ENCODE measurements at places on chromosomes 11 and 22.

GRCh38 chr11:128359515-128359914 is 227.8 kb downstream of the ETS1 start:
- DNase-seq, result no peak

DNA sequence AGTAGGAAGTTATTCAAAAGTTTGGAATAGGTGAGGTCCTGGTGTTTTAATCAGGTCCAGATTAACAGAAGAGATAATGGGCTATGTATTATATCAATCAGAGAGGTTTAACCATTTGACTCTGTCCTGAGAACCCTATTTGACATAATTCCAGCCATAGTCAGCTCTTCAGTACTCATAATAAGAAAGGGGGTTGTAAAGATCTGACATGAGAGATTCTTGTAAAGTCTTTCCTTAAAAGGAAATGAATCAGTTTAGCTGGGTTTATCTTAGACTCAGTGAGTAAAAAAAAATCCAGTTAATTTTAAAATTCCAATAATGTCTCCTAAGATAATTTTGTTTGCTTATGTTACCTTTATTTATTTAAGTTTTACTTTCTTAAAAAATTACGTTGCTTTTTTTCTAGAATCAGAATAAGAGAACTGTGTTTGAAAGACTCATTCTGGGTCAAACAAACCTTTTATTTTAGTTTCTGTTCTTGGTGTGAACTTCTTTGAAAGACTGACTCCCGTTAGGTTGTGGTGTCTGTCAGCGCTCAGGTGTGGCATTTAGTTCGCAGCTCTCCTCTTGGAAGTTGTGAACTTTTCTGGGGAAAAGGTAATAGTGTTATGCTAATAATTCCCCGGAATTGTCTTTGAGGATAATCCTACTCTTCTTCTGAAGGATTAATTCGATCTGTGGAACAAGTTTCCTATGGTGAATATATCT is 20.5 kb downstream of the NUCB2 start:
- DNase-seq, result no peak

GRCh38 chr11:62150887-62151736 is 27.3 kb downstream of the INCENP start:
- DNase-seq, result no peak

- DNase-seq, result no peak
Observed at GRCh38 chr11:134517621-134518293, 105.7 kb upstream of the B3GAT1 start.

GRCh38 chr11:109342261-109342660 is 79.7 kb upstream of the C11orf87 start:
- no peak for DNase-seq

GRCh38 chr11:3189886-3190583 is 24.9 kb upstream of the OSBPL5 start:
- no peak for DNase-seq

DNA sequence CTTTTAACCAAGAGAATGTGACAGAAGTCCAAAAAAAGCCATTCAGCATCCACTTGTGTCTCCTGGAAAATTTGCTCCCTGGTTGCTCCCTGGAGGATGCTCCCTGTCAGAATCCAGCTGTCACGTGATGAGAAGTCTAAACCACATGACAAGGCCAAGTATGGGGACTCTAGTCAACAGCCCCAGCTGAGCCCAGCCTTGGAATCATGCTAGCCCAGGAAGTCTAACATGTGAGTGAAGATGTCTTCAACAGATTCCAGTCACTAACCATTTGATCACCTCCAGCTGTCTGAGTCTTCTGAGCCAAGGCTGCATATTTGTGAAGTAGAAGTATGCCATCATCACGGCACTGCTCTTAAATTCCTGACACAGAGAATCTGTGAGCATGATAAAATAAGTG is 4.2 kb downstream of the OR56B4 start:
- DNase-seq, result no peak

DNA sequence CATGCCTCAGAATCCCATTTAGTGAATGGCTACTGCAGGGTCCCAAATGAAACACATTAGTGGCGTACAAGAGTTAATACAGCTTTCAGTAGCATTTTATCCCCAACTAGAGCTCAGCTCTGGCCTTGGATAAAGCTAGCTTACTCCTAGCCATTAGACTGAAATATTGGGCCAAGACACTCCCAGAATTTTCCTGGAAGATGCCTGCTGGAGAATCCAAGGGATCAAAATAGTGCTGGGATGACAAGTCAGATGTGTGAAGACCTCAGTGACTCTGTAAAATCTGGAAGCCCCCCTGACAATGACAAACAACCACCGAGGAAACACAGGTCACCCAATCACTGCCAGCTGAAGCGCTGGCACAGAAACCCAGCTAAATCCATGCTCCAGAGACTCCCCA is 303.1 kb upstream of the SORL1-AS1 start:
- DNase-seq, result no peak

- DNase-seq, result no peak
Observed at GRCh38 chr22:41271787-41272186, 14.2 kb downstream of the RANGAP1 start.

DNA sequence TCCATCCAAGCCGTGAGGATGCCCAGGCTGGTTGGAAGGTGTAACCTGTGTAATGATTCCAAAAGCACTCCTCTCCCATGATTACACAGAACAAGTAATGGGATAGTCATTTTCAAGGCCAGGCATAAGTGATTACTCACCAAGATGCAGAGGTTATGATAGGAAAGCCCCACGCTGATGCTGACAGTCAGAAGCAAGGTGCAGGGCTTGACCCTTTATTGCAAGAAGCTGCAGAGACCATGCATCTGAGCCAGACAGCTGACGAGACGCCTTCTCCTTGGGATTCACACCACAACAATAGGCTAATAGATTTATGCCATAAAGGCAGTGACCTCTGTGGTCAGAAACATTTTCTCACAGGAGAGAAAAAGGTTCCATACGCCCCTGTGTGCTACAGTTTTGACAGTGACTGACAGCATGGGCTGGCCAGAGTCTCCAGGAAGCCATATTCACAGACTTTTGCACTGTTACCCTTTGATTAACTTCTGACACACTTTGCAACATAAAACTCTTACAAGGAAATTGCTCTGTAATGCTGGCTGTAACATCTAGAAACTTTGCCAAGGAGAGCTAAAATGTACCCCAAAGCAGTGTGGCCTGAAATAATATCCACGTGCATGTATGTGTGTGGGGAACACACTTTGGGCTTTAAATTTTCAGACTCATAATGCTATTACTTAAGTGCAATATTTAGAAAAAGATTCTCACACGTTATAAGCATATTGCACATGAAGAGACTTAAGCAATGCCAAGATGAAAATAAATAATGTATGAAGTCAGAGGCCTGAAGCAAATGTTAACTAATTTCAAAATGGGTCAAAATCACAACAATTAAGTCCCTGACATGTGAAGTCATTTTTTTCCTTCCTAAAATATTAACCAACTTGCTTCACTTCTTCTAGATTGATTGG is 1079.0 kb upstream of the TENM4 start:
- no peak for DNase-seq

Data from activated naive CD4-positive, alpha-beta T cell treated with Interleukin-2 at 50 U/mL for 16 hours (primary cell).